ENCODE measurements at places on chromosomes 13 and 19. TPM values are rescaled to one million over a fixed set of nuclear protein-coding genes. Genes with fewer than 3 reads are reported as not detected.
A peak's percentile ranks its signal among the peaks of the same experiment; 100 is the strongest.

The SSC5D gene
- not detected for polyA plus RNA-seq

DNA sequence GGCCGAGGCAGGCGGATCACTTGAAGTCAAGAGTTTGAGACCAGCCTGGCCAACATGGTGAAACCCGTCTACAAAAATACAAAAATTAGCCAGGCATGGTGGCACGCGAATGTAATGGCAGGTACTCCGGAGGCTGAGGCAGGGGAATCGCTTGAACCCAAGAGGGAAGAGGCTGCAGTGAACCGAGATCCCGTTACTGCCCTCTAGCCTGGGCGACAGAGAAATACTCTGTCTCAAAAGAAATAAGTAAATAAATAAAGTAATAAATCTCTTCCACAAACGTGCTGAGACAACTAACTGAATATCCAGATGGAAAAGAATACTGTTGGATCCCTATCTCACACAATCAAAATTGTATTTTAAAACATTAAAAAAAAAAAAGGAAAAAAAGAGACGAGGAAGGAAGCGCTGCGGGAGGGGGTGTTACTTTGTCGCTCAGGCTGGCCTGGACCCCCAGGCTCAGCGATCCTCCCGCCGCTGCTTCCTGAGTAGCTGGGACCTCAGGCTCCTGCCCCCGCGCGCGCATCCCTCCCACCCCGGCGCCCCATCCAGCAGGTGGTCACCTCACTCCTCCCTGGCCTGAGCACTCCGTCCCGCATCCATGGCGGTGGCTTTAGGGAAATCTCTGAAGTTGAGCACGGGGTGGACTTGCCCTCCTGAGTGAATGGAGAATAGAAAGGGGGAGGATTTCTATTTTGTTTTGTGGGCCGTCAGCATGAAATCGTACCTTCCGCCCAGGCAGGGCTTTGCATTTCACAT, 628 bp upstream of the ZNF813 start:
- peaks cover 19% of the 10 kb centered on the region for H3K4me1 ChIP-seq
- H3K27ac ChIP-seq: no peak overlapping the region
- H3K4me3 ChIP-seq: peak overlapping the region; percentile 79

GRCh38 chr13:42272115-42272803, at the start of gene AKAP11:
TSS of gene AKAP11 (plus strand) at chr13:42272152. CDS start at chr13:42286349, 14,197 bp downstream.
- peak within 1 kb of the TSS; percentile 98 for H3K27ac ChIP-seq
- no peak for DNase-seq

DNA sequence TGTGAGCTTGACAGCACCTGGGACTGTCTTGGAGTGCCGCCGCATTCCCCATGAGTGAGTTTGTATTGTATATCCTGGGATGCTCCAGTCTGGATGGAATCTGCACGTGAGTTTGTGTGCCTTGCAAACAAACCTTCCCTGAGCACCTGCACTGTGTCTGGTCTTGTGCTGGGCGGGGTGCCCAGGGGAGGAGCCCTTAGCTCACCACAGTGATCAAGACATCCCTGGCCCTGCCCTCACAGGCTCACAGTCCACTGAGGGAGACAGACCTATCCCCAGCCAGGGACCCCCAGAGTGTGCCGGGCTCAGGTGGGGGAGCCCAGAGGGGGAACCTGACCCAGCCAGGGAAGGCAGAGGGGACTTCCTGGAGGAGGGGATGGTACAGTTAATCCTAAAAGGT, 1.7 kb upstream of the BCAM start:
- H3K27ac ChIP-seq: no peak overlapping the region
- no peak overlapping the region for H3K4me3 ChIP-seq
- H3K27me3 ChIP-seq: no peaks in the 10 kb centered on the region
- peaks cover 5% of the 10 kb centered on the region for H3K4me1 ChIP-seq

DNA sequence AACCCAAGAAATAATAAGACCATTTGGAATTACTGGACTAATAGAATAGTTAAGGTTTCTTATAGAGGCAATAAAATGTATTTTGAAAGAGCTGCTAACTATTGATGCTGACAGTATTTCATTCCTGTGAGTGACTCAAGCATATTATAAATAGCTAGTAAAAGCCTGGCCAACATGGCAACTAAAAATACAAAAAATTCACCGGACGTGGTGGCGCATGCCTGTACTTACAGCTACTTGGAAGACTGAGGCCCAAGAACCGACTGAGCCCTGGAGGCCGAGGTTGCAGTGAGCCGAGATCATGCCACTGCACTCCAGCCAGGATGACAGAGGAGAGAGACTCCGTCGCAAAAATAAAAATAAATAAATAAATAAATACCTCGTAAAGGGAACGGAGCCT, 5.4 kb upstream of the ICAM3 start:
- no peak overlapping the region for H3K27ac ChIP-seq
- H3K4me1 ChIP-seq: peaks cover 6% of the 10 kb centered on the region
- H3K36me3 ChIP-seq: no peaks in the 10 kb centered on the region
- H3K27me3 ChIP-seq: no peaks in the 10 kb centered on the region
- no peak for DNase-seq

DNA sequence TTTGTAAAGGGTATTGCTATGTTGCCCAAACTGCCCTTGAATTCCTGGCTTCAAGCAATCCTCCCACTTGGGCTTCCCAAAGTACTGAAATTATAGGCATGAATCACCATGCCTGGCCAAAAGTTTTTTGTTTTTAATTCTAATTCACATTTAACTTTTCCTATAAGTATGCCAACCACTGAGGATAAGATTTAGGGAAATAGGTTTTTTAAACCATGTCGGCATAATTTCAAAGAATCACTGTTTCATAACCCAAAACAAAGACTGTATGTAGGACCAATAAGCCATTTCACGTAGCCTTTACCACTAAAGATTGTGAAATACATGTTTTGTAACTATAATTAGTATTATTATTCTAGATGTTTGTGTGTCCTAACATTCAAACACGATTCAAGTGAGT, 8.2 kb downstream of the ZDHHC20 start:
- peaks cover 7% of the 10 kb centered on the region for H3K4me1 ChIP-seq
- no peak for DNase-seq
- no peaks in the 10 kb centered on the region for H3K27me3 ChIP-seq
- no peaks in the 10 kb centered on the region for H3K36me3 ChIP-seq
- no peak overlapping the region for H3K27ac ChIP-seq

GRCh38 chr13:110713981-110714796, 689 bp downstream of the ING1 start:
- H3K4me1 ChIP-seq: peaks cover 31% of the 10 kb centered on the region
- H3K27ac ChIP-seq: peak overlapping the region; percentile 97
- H3K27me3 ChIP-seq: no peaks in the 10 kb centered on the region
- peaks cover 1% of the 10 kb centered on the region for H3K36me3 ChIP-seq
- DNase-seq: peak; percentile 80

GRCh38 chr19:45975306-45976070, 1.8 kb upstream of the NOVA2 start:
- H3K36me3 ChIP-seq: no peaks in the 10 kb centered on the region
- peaks cover 26% of the 10 kb centered on the region for H3K27me3 ChIP-seq
- DNase-seq: no peak
- H3K4me3 ChIP-seq: no peak overlapping the region
- peaks cover 18% of the 10 kb centered on the region for H3K4me1 ChIP-seq
- no peak overlapping the region for H3K27ac ChIP-seq
